ENCODE measurements at places on chromosomes 2 and 18. TPM values are rescaled to one million over a fixed set of nuclear protein-coding genes. Genes with fewer than 3 reads are reported as not detected.

SPDYA gene
- polyA plus RNA-seq, result 0.07 TPM

KANSL1L gene
- polyA plus RNA-seq, result 6.3 TPM

LRRTM1 gene
- polyA plus RNA-seq, result 0.01 TPM

ADAM23 gene
- polyA plus RNA-seq, result 0.42 TPM

SLC23A3 gene
- polyA plus RNA-seq, result 0.10 TPM

CIAO1 gene
- polyA plus RNA-seq, result 80.5 TPM

SOX11 gene
- polyA plus RNA-seq, result not detected

COLEC11 gene
- polyA plus RNA-seq, result 1.0 TPM

ALK gene
- 0.04 TPM for polyA plus RNA-seq

COL6A3 gene
- 15.5 TPM for polyA plus RNA-seq

DNA sequence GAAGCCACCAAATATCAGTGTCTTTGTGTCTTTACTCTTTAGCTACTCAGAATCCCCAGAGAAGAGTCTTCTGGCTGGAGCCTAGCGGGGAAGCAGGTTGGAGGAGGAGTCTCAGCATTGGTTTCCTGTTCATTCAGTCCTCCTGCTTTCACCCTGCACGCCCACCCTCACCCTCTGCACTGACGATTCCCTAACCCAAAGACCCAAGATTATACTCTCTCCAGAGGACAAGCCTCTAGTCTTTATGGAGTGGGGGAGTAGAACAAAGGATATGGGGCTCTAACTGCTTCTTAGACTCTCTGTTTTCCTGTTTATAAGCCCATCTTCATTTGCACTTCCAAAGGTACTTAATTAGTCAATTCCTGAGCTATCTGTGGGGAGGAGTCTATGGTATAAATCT is 338.8 kb downstream of the AGPS start:
- no peak for DNase-seq

DNA sequence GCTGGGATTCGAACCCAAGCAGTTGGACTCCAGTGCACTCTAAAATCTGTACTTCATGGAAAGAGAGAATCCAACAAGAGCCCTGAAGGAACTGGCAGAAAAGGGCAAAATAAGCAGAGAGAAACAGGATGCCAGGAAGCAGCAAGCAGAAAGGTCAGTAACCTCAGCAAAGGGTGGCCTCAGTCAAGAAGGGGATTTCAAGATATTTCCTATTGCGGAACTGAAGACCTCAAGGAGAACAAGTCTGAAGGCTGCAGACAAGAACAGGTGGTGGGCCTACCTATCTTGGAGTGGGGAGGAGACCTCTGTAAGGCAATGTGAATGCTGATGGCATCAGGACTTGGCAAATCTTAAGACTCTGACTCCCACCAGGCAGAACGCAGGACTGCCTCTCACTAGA is 20.1 kb upstream of the MREG start:
- DNase-seq, result no peak

DNA sequence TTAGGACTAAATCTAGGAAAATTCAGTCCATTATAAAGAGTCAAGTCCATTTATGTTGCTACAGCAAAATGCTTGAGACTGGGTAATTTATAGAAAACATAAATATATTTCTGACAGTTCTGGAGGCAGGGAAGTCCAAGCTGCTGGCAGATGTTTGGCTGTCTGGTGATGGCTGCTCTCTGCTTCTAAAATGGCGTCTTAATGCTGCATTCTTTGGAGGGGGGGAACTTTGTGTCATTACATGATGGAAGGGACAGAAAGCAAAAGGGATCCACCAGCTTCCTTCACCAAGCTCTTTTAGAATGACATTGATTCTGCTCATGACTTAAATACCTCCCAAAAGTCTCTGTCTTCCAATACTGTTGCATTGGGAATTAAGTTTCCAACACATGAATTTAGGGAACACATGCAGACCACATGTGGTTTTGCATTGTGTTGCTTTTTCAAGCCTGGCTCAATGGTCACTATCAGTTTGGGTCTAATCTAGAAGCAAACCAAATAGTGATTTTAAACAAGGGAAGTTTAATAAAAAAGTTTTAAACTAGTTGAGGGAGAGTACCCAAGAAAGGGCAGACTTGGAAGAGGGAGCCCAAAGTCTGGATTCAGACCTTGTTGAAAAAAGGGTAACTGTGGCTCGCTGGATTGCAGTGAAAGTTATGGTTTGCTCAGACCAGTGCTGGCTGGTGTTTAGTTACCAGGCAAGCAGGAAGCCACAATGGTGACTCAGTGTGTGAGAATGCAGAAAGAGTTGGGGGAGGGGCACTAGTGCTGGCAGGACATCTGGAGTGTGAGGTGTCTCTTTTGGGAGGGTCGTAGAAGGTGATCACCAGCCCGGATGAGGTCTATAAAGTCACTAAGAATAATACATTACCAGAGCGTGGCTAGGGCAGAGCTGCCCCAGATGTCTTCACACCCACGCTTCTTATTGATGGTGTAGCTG is 30.8 kb downstream of the C18orf54 start:
- no peak for DNase-seq

DNA sequence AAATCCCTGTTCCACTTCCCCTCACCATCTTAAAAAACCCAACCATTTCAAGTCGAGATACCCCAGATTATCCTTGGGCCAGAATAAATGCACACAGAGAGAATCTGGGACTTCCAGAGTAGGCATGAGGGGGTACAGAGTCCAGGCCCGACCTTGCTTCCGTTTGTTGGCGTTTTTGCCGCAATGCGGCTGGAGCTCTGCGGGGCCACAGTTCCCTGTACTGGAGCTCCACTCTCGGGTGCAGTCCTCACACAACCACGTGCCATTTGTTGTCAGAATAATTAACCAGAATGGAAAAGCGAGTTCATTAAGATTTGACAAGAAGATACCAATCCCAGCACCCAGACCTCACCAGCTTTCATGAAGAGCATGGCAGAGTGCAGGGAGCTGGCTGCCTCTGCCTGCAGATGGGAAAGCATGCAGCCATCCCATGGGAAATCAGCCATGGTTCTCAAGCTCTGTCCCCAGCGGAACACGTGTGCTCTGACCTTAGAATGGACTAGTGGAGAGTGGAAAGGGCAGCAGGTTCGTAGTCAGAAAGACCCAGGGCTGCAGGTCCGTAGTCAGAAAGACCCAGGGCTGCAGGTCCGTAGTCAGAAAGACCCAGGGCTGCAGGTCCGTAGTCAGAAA is 472.8 kb downstream of the EIPR1 start:
- DNase-seq, result no peak

DNA sequence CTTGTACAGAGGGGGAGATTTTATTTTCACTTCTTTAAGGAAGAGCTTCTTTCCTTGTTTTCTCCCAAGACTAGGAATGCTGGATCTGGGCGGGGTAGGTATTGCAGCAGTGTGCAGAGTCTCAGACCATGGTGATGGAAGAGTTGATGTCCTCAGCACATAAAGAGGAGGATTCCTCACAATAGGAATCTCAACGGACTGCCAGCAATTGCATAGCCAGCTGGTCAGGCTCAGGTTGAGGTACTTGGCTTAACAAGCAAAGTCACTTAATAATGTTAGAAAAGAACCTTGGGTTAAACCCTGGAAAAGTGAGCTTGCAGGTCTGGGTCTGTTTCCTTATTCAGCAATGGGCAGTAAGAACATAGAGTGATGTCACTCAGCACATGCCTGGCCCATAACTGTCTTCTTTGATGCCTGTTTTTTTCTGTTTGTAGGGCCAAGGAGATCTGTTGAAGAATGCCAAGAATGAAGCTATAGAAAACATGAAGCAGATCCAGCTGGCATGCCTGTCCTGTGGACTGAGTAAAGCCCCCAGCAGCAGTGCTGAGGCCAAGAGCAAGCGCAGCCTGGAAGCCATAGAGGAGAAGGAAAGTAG is 342.1 kb downstream of the PLCL1 start:
- DNase-seq, result no peak

DNA sequence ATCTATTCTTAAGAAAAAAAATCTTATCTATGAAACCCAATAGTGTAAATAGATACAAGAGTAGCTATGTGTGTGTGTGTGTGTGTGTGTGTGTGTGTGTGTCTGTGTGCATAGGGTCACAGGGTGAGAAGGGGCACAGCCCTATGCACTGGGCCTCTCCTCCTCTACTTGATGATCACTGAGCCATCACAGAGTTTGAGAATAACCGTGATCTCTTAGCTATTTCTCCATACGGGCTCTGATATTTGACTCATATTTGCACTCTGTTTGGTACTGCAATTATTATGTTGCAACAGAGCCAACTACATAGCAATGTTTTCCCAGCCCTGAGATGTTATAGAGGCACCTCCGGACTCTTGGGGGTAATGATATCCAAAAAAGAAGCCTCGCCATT is 28.8 kb upstream of the SLC40A1 start:
- no peak for DNase-seq

GRCh38 chr2:120539424-120539936 is 193.5 kb downstream of the INHBB start:
- DNase-seq, result peak; percentile 77

DNA sequence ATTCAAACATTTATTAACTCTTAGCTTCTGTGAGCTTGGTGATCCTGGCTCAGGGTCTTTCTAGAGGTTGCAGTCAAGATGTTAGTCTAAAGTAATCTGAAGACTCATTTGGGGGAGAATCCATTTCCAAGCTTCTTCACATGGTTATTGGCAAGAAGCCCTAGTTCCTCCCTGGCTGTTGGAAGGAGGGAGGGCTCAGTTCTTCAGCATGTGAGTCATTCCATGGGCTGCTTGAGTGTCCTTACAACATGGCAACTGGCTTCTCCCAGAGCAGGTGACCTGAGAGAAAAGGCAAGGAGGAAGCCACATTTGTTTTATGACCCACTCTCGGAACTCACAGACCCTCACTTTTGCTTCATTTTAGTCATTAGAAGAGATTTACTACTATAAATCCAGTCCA is 10.6 kb upstream of the C2orf74 start:
- DNase-seq, result no peak

- DNase-seq, result no peak
Observed at GRCh38 chr2:181394741-181395437, 62.3 kb upstream of the ITGA4 start.

DNA sequence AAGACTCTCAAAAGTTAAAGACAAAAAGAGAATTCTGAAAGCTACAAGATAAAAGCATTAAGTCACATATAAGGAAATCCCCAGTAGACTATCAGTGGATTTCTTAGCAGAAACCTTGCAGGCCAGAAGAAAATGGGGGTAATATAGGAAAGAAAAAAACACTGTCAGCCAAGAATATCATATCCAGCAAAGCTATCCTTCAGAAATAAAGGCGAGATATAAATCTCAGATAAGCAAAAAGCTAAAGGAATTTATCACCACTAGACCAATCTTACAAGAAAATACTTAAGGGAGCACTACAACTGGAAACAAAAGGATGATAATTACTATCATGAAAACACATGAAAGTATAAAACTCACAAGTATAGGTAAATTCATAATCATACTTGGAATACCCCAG is 63.1 kb downstream of the USP40 start:
- no peak for DNase-seq

GRCh38 chr2:71449343-71449742 is 4.0 kb upstream of the DYSF start:
- no peak for DNase-seq

- DNase-seq, result no peak
Observed at GRCh38 chr2:64819774-64820688, 166.3 kb upstream of the SERTAD2 start.

GRCh38 chr2:205681401-205682238 is 681 bp upstream of the NRP2 start:
- DNase-seq, result no peak

GRCh38 chr18:48098007-48098406 is 167.5 kb upstream of the SMAD2 start:
- no peak for DNase-seq

DNA sequence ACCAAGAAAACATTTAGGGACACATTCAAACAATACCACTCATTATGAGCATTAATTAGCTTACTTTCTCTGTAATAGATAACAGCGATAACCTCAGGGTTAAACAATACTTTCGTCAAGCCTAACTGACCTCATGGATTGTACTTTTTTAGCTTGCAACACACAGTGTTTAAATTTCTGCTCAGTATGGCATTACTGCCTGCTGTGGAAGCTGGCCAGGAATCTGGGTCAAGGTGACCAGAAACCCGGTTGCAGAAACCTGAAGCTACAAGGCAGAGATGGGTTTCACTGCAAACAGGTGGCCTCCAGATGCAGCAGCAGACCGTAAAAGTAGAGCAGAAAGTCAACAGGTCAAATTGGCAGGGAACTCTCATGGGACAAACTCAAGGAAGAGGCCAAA is 123.8 kb upstream of the FHL2 start:
- no peak for DNase-seq

- no peak for DNase-seq
Observed at GRCh38 chr2:96329874-96330273, 4.8 kb downstream of the ITPRIPL1 start.

- DNase-seq, result peak; percentile 50
Observed at GRCh38 chr2:96959406-96960110, 26.8 kb downstream of the FAM178B start.

DNA sequence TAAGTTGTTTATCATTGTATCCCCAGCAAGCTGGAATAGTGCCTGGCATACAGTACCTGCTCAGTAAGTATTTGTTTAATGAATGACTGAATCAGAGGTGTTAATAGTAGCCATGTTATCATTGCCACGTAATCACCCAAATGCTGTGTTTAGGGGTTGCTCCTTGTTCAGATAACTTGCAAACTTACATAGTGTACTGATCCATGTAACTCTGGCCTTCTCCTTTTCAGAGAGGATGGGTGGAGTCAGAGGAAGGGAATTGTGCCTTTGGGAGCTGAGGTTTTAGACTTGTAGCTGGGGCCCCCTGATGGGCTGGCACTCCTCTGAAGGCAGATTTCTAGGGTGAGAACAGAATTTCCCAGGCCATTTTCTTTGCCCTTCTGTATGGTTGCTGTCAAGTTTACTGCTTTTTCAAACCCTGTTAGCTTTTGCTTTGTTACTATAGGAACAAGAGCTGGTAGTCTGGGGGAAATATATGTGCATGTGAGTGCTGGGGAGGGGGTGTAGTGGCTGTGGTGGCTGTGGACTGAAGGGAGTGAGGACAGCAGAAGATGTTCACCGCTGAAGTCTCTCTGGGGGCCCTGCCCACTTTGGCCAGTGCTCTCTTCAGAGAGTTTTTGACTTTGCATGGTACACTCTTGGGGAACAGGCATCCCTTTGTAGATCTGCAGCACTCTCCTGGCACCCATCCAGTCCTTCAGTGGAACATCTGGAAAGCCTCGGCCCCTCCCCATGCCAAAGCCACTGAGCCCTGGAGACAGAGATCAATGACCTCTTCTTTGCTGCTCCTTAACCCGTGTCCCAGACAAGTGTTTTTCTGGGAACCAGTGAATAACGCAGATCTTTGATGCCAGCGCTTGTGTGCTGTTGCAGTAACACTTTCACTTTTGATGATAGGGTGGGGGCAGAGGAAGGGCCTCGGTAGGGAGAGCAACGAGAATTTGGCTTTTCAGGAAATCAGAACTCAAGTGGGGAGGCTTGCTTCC is 209.0 kb downstream of the PRKCE start:
- DNase-seq, result peak; percentile 70

GRCh38 chr2:53442783-53443182 is 324.8 kb upstream of the CHAC2 start:
- DNase-seq, result no peak

- DNase-seq, result peak; percentile 18
Observed at GRCh38 chr2:167293943-167294775, 405.9 kb downstream of the XIRP2 start.
